HS-27A (cell line): ENCODE measurements at places on chromosomes 13 and 19.

DNA sequence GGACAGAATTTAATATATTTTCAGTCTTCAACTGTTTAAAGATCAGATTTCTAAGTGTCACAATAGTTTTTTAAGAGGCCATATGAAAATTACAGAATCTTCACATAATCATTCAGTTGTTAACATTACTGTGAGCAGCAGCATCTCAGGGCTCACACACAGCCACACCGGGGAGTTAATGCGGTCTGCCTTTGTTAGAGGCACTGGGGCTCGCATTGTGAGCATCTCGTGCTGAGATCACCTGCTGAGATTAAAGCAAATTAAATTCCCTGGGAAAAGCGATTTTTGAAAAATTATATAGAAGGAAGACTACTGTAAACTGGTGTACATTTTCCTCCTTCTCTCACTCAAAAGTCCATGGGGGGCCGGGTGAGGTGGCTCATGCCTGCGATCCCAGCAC lies 16.6 kb downstream of the GPR12 start:
- DNase-seq, result no peak

- no peak for DNase-seq
Measured at GRCh38 chr19:35349614-35350521, 2.2 kb downstream of the FFAR1 start.

GRCh38 chr19:2034729-2035589 lies 16.1 kb downstream of the MKNK2 start:
- DNase-seq, result no peak

- no peak for DNase-seq
Measured at GRCh38 chr13:50419331-50419865, 404.2 kb downstream of the KCNRG start.

DNA sequence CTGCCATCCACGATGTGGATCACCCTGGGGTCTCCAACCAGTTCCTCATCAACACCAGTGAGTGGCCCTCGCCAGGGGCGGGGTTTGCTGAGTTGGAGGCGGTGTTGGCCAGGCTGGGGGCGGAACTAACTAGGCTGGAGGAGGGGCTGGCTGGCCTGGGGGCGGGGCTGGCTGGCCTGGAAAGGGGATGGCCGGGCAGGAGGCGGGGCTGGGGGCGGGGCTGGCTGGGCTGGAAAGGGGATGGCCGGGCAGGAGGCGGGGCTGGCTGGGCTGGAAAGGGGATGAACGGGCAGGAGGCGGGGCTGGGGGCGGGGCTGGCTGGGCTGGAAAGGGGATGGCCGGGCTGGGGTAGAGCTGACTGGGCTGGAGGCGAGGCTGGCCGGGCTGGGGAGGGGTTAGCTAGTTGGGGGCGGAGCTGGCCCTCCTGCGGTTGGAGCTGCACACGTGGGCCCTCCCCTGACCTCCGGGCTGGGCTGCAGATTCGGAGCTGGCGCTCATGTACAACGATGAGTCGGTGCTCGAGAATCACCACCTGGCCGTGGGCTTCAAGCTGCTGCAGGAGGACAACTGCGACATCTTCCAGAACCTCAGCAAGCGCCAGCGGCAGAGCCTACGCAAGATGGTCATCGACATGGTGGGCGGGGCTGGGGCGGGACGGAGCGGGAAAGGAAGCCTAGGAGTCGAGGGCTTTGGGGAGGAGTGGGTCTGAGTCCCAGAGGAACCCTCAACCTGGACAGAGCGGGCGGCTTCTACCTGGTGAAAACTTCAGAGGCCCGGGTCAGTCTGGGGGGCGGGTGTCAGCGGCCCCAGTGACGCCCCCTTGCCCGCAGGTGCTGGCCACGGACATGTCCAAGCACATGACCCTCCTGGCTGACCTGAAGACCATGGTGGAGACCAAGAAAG lies 41.0 kb downstream of the PDE4A start:
- no peak for DNase-seq

- DNase-seq, result peak; percentile 23
Measured at GRCh38 chr13:83311886-83312577, 570.2 kb downstream of the SLITRK1 start.

DNA sequence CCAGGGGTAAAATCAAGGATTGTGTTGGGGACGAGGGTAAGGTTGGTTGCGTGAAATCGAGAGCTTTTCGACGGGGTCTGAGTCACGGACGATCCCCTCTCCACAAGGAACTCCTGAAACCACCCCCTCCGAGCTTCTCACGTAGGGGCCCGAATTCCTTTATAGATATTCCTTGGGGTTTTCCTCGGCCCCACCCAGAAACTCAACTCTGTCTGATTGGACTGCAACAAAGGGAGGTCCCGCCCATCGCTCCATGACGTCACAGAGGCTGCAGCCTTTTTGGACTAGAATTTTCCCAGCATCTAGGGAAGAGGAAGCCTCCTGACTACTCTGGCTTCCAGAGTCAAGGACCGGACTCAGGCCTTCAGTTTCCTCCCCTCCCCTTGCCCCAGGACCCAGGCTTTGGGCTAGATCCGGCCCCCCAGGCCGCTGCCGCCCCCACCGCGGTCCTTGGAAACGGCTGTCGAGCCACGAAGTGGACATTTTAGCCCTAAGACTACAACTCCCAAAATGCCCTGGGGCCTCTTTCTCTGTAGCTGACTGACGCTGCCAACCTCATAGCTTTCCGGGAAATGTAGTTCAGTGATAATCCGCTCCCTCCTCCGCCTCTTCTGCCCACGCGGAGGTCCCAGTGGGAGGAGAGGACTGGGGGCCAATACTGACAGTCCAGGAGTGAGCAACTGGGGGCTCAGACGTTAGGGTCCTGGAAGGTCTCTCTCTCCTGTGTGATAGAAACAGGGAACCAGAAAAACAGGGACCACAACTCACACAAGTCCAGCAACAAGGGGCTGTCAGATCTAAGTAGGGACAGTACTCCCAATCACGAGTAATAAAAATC lies at the start of gene IZUMO1:
Gene IZUMO1 (minus strand): TSS at position 172 of the 838 bp plus-strand sequence. CDS start 1,050 bp downstream, outside the sequence.
- DNase-seq, result peak; percentile 81

GRCh38 chr19:32914879-32915660 lies 45.5 kb upstream of the SLC7A9 start:
- DNase-seq, result no peak

GRCh38 chr19:11210656-11210928 lies 13.2 kb upstream of the KANK2 start:
- DNase-seq, result no peak

GRCh38 chr13:46372071-46372470 lies 15.0 kb downstream of the RUBCNL start:
- DNase-seq, result no peak

- DNase-seq, result no peak
Measured at GRCh38 chr13:37481011-37481884, 117.3 kb downstream of the POSTN start.

DNA sequence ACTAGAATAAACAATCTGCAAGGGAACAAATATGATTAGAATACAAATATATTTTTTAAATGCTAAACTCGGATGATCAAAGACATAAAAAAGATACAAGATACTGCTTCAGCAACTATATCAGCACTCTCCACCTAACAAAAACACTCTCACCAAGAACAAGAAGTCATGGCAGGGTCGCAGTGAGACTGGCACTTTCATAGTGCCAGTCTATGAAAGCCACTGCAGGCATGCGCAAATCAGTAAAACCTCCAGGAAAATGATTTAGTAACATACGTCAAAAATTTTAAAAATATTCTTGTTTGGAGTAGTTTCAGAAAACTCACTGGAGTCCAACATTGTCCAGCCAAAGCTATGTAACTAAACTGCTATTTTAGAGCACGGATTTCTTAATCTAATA lies 295.9 kb downstream of the DIAPH3 start:
- DNase-seq, result no peak

- no peak for DNase-seq
Measured at GRCh38 chr13:77767413-77767812, 69.9 kb downstream of the SLAIN1 start.

DNA sequence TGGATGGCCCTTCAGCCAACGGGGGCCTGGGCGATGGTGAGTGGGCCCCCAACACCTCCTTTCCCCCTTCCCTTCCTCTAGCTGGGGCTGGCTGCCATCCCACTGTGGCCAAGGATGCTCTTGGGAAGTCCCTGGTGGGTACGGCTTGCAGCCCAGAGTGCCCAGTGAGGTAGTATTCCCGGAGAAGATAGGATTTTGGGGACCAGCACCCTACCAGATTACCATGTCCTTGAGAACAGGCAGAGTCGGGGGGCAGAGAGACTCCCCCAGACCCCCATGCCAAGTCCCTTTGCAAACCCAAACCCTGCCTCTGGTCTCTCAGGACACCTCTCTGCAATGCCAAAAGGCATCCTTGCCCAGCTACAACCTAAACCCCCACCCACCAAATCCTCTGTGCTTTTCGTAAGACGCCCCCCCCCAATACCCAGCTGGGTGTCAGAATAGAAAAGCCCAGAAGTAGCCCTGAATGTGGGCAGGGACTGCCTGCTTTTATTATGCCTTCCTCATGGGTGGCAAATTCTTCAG lies 1.7 kb downstream of the HIF3A start:
- no peak for DNase-seq

- DNase-seq, result no peak
Measured at GRCh38 chr19:5436106-5436947, 18.9 kb upstream of the ZNRF4 start.

DNA sequence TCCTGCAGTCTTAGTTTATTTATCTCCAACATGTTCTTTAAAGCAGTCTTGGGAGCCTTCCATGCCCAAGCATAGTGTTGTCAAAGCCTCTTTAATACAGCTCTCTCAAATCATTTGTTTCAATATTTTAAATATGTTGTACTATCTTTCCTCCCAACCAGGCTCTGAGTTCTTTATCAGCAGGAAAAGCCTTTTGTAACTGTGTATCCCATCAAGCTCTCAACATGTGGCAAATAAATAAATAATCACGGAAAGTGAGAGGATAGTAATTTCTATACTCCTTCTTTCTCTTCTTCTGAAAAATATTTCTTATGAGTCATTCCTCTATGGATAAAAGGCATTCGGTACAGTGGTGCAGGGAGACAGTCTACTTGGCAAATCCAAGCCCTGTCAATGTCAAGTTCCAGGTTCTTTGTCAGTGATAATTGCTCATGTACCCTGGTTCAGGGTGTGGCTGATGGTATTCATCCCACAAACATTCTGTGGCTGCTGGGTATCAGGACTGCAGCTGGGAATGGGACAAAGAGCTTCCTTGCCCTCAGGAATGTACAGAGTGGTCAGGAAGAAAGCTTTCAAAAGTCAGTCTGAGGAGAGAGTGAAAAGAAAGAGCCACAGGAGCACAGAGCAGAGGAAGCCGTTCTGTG lies 384.3 kb downstream of the EFNB2 start:
- peak; percentile 90 for DNase-seq

DNA sequence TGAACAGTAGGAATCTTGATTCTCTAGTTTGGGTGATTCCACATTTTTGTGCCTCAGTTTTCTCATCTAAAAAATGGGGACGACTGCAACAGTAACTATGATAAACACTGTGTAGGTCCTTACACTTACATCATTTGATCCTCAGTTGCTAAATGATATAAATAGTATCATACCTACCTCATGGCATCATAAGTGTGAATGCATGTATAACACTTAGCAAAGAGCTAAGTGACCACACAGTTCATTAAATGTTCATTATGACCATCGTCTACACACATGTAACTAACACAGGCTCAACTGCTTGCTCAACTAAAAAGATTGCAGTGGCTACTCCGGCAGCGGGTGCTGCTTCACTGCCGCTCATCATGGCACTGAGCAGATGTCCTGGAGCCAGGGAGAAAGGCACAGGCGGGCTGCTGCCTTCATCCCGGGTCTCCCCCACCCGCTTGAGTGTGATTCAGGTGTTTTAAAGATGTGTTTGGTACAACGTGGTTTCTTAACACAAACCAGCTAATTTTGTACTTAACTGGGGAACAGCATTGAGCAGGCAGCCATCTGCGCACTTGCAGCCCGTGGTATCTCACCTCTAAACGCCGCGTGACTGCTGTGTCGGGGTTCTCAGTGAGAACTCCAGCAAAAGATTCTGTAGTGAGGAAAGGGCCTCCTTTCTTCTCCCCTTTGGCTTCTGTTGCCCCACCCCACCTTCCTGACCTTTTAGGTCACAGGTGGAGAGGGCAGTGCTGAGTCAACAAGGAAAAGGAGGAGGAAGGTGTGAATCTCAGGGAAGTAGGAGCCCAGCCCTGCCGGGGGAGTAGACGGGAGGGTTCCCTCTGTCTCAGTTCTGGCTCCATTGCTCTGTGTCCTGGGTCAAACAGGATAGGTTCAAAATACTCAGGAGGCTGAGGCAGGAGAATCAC lies 11.7 kb upstream of the ACTN4 start:
- no peak for DNase-seq

- no peak for DNase-seq
Measured at GRCh38 chr13:49183672-49184325, 36.3 kb upstream of the MLNR start.

- DNase-seq, result no peak
Measured at GRCh38 chr19:55408533-55408872, 915 bp upstream of the UBE2S start.

DNA sequence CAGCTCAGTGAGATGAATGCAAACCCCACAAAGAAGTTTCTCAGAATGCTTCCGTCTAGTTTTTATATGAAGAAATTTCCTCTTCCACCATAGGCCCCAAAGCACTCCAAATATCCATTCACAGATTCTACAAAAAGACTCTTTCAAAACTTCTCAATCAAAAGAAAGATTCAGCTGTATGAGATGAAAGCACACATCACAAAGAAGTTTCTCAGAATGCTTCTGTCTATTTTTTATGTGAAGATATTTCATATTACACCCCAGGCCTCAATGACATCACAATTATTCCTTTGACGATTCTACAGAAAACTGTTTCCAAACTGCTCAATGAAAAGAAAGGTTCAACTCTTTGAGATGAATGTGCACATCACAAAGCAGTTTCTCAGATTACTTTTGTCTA lies 1819.4 kb downstream of the UQCRFS1 start:
- no peak for DNase-seq

DNA sequence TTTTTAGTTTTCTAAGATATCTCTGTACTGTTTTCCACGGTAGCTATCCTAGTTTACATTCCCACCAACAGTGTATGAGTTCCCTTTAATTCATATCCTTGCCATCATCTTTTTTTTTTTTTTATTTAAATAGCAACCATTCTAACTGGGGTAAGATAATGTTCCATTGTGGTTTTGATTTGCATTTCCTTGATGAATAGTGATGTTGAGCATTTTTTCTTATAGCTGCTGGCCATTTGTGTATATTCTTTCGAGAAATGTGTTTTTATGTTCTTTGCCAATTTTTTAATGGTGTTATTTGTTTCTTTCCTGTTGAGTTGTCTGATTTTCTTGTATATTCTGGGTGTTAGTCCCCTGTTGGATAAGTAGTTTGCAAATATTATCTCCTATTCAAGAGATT lies 454.8 kb downstream of the DACH1 start:
- DNase-seq, result no peak

GRCh38 chr19:35120492-35120891 lies 4.9 kb downstream of the FXYD3 start:
- no peak for DNase-seq

DNA sequence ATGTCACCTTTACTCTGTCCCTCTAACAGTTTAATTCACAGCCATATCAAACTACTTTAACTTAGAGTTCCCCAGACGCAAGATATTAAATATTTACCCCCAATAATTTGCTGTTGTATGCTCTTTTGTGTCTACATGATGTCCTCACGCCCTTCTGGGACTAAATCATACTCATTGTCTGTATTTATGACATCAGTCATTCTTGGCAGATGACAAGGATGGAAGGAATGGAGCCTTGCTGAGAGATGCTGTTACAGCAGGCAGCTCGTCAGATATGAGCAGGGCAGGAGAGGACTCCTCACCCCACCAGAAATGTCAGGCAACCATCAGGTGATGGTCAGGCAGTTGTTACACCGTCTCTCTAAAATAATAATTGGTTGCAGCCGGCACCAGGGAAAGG lies 41.8 kb downstream of the CARD8 start:
- DNase-seq, result no peak

GRCh38 chr13:57624565-57625435 lies 6.7 kb upstream of the PCDH17 start:
- peak; percentile 8 for DNase-seq

- DNase-seq, result no peak
Measured at GRCh38 chr13:59277106-59277505, 886.6 kb downstream of the DIAPH3 start.
